Left cardiac atrium (tissue), 4 donors: ENCODE measurements at places on chromosomes 2 and 18. TPM values are rescaled to one million over a fixed set of nuclear protein-coding genes. Genes with fewer than 3 reads are reported as not detected.

DNA sequence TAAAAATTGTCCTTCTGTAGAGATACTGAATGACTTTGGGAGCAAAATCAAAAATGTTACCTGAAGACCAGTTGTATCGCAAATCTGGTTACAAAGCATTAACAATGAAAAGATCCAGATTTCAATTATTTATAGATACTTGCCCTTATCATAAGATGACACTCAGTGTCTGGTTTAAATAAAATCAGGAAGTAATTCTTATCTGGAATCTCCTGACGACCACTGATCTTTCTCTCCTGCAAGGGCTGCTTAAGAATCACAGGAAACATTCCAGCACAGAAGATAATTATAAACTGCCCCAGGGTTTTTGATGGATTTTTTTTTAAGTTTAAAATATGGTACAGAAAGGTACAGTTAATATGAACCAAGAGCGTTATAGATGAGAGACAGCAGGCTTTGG lies 205.7 kb downstream of the ALK start:
- DNase-seq, result no peak

DNA sequence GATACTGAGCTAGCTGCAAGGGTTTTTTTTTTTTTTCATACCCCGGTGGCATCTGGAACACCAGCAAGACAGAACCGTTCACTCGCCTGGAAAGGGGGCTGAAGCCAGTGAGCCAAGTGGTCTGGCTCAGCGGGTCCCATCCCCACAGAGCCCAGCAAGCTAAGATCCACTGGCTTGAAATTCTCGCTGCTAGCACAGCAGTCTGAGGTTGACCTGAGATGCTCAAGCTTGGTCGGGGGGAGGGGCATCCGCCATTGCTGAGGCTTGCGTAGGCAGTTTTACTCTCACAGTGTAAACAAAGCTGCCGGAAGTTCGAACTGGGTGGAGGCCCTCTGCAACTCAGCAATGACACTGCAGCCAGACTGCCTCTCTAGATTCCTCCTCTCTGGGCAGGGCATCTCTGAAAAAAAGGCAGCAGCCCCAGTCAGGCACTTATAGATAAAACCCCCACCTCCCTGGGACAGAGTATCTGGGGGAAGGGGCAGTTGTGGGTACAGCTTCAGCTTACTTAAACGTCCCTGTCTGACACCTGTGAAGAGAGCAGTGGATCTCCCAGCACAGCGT lies 5.1 kb upstream of the MIB1 start:
- peak; percentile 53 for DNase-seq

GRCh38 chr18:13003466-13003896 lies 12.3 kb downstream of the CEP192 start:
- DNase-seq, result peak; percentile 28

GRCh38 chr2:127080938-127081755 lies 25.8 kb downstream of the BIN1 start:
- DNase-seq, result peak; percentile 49

The DIPK1C gene
- 1.3 TPM for total RNA-seq

GRCh38 chr2:204673877-204674276 lies 128.6 kb downstream of the PARD3B start:
- no peak for DNase-seq

- DNase-seq, result no peak
Measured at GRCh38 chr2:168072626-168073303, 174.6 kb downstream of the STK39 start.

DNA sequence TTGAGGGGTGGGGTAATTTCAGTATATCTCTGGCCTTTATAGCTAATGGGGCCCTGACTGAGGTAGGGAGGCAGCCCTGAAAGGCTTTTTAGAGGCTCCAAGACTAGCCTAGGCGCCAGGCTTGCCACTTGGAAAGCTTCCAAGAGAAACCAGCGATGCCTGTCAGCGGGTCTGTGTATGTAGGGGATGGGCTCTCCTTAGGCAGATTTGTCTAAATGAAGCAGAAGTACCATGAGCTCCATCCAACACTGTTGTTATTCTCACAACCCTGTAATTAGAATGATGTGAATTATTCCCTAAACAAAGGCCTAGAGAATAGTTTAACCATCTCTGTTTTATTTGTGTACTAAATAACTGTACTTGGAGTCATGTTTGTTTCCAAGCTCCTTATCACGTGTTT lies 138.1 kb downstream of the B3GNT2 start:
- no peak for DNase-seq

DNA sequence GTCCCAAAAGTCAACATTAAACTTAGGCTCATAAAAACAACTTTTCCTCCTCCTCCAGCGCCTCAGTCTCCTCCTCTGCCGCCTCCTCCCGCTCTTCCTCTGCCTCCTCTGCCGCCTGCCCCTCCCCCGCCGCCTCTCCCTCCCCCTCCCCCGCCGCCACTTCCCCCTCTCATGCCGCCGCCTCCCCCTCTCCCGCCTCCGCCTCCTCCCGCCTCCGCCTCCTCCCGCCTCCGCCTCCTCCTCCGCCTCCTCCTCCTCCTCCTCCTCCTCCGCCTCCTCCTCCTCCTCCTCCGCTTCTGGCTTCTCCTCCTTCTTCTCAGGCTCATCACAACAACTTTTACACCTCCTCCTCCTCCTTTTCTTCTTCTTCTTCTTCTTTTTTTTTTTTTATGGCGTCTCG lies 599.9 kb downstream of the TMEM182 start:
- DNase-seq, result no peak

The ACADL gene
- total RNA-seq, result 4.6 TPM

- DNase-seq, result no peak
Measured at GRCh38 chr2:64122358-64122757, 21.9 kb downstream of the PELI1 start.

DNA sequence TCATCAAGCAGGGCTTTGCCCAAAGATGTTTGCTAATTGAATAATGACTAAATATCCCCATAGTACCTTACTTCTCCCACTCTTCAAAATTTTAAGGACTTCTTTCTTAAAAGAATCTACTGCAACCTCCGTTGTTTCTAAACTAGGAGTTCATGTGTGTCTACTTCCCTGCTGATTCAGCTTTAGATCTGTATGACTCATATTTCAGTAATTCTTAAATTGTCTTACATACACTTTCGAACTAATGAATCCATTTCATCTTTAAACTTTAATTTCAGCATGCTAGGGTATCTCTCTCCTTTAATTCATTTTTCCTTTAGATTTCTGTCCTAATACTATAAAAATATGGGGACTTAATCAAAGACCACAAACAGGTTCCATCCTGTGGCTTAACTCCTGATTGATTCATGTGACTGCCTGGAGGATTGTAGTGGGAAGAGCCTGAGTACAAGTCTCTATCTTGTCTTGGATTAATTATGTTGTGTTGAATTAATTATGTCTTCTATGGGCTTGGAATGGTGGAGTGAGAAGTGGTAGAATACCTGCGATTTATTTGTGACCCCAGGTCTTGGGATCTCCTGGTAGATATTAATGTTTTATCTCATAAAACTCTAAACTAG lies 24.9 kb upstream of the COL5A2 start:
- no peak for DNase-seq

The DUSP2 gene
- 2.4 TPM for total RNA-seq

- DNase-seq, result no peak
Measured at GRCh38 chr2:42977270-42978174, 185.1 kb upstream of the HAAO start.

The CABYR gene
- 0.38 TPM for total RNA-seq

DNA sequence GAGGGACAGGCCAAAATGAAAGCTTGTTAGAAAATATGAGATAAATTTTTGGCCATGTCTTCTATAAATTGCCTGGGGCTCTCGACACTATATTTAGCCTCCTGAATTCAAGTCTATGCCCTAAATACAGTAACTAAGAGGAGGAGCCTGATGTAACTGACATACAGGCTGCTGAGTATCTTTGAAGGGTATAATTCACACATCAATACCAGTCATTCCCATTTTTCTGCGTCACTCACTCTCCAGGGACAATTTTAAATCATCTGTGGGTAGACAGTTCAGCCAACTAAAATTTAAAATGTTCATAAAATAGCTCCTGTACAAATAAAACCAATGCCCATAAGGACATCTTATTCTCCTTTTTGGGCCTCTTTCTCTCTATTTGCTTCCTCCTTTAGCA lies 105.9 kb downstream of the AP1S3 start:
- no peak for DNase-seq

DNA sequence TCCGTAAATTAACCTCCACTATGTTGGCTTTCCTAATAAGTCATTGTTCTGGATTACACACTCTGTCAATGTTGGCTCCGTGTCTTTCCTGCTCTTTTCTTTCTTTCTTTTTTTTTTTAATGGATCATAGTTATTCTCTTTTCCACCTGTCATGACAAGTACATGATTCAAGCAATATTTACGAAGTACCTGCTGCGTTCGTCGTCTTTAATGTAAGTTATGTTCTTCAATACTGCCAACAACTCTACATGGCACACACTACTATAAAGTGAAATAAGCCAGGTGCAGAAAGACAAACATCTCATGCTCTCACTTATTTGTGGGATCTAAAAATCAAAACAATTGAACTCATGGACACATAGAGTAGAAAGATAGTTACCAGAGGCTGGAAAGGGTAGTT lies 239.1 kb downstream of the SCG2 start:
- DNase-seq, result no peak

DNA sequence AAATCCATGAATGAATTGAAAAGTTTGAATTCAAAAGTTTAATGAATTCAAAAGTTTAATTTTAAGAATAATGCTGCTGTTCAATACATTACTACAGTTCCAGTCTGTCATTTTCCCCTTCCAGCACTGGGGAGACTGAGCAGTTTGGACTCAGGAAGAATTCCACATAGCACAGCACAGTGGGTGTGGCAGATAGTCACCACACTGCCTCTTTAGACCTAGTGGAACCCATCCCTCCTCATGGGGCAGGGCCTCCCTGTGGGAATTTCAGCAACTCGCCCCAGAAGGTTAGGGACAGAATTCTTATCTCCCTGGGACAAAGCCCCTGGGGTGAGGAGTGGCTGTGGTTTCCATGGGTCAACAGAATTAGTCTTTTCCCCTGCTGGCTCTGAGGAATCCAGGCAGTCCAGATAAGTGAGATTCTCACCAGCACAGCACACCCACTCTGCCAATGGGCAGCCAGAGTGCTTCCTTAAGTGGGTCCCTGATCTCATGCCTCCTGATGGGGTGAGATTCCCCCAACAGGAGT lies 442.0 kb upstream of the SYT4 start:
- no peak for DNase-seq

The ZNF512 gene
- total RNA-seq, result 20.0 TPM

GRCh38 chr18:29060349-29060748 lies 883.4 kb upstream of the CDH2 start:
- DNase-seq, result no peak

GRCh38 chr2:84904717-84905174 lies 710 bp upstream of the TMSB10 start:
- DNase-seq, result peak; percentile 87

GRCh38 chr18:62974928-62975675 lies 259.8 kb downstream of the PHLPP1 start:
- DNase-seq, result no peak

The RBM44 gene
- 0.38 TPM for total RNA-seq

The C18orf54 gene
- total RNA-seq, result 0.68 TPM

DNA sequence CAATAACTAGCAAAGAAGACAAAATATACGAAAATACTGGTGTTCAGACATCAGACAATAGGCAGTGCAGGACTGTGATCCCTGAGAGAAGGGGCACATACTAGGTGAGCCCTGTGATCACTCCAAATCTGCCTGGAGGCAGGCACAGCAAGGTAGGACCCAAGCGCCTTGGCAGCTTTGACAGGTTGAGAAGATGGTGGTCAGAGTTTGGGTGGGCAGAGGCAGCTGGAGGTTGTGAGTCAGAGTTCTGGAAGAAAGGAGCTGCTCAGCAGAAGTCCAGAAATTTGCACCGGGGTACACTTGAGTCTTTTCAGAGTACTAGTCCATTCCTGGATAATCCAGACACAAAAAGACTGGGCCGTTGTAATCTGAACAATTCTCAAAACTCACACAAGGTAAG lies 14.0 kb downstream of the KIF1A start:
- DNase-seq, result no peak

The SNORC gene
- 0.77 TPM for total RNA-seq

DNA sequence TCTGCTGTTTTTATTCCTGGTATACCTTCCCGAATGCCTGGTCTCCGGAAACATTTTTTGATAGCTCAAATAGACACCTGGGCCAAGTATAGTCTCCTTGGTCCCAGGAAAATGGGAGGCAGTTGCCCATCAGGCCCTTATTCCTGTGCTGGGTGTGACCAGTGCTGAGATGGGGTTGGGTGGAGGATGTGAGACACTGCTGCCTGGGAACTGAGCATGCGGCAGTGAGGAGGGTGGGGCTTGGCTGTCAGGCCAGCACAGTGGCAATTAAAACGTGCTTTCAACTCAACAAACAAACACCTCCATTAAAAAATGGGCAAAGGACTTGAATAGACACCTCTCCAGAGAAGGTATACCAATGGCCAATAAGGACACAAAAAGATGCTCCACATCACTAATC lies 12.5 kb downstream of the KLHL29 start:
- DNase-seq, result no peak

The DSC2 gene
- 18.0 TPM for total RNA-seq

DNA sequence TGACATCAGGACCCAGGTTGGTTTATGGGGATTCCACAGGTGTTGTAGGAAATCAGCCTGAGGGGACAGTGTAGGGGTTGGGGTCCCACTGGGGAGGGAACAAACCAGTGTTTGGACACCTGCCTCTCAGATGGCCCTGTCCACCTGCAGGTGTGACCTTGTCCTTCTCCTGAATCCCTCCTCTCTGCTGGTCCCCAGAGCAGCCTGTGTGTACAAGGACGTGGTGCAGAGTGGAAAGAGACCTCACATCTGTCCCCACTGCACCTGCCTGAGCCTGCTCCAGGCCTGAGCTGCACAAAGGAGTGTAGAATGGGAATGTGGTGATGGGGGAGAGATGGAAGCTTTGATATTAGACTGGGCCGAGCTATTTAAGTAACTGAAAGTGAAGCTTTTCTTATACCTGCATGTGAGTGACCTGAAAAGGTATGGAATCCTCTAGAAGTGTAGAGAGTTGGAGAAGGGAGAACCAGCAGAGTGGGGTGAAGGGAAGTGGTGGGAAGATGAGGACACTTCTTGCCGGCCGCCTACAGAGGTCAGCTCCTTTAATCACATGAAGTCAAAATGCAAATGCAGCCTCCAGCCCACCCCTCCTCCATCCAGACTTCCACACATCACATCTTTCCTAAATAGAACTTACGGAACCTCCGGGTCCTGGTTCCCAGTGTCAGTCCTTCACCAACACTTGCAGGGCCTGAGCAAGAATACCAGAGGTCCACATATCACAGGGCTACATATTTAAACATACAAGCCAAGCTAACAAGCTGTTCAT lies 89.3 kb upstream of the SMAD2 start:
- DNase-seq, result no peak

DNA sequence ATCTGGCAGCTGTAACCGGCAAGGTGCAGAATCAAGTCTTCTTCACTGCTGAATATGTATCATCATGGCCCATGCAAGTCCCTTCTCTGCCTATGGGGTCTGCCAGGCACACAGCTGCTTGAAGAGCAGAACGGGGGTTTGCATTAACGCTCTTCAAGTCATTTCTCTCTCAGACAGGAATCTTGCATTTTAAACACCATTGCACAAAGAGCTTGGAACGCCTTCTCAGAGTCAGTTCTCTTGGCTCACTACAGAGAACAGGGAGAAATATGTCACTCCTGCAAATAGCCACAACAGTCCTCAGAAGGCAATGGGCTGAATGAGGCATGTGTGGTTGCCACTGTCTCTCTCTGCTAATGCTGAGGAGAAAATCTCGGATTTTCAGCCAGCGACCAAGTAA lies 2173.5 kb upstream of the PIK3C3 start:
- no peak for DNase-seq

The ACMSD gene
- not detected for total RNA-seq

- no peak for DNase-seq
Measured at GRCh38 chr2:206556357-206556949, 85.8 kb upstream of the FAM237A start.
